ENCODE measurements at places on chromosomes 4 and X.

DNA sequence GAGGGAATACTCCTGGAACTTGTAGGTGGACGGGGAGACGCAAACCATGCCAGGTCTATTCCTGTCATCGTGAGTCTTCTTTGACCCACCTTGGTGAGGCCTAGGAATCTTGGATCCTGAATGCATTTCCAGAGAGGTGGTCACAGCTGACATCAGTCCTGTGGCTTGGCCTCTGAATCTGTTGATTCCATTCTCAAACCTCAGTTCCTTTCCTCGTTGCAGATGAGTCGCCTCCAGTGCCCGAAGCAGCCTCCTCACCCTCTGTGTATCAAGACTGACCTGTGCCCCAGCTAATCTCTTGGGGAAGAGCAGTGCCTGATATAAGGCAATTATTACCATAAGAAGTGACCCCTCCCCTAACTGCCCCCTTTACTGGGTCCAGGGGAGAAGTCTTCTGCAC is 118.1 kb downstream of the SMIM20 start:
- no peak for DNase-seq

DNA sequence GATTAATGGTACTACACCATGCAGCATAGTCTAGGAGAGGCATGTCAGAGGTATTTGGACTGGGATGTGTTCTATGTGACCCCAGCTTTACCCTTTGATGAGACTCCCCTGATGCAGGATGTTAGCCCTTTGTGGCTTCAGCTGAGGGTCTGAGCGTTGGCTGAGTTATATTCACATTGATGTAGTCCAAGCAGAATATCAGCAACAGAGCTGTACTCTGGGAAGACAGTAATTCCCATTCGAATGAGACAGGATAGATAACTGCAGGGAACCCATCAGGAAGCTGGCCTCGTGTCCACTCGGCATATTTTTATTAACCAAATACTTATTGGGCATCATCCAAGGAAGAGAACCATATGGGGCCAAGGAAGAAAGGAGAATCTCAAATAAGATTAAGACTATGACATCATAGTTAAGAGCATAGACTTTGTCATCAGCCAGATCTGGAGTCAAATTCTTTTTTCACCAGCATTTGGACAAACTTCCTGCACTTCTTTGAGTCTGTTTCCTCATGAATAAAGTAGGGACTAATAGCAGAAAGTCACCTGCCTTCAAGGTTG is 198.1 kb downstream of the SOWAHB start:
- no peak for DNase-seq

DNA sequence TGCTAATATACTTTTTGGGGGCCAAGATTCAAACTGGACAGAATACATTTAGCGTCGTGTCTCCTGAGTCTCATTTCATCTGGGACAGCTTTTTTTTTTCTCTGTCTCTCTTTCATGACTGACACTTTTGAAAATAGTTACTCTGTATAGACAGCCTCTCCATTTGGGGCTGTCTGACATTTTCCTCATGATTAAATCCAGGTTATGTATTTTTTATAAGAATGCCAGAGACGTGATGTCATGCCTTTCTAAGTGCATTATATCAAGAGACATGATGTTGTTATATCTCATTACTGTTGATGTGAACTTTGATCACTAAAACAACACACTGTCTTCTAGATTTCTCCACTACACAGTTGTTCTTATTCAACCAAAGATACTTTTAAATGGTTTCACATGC is 199.0 kb downstream of the BANK1 start:
- no peak for DNase-seq

DNA sequence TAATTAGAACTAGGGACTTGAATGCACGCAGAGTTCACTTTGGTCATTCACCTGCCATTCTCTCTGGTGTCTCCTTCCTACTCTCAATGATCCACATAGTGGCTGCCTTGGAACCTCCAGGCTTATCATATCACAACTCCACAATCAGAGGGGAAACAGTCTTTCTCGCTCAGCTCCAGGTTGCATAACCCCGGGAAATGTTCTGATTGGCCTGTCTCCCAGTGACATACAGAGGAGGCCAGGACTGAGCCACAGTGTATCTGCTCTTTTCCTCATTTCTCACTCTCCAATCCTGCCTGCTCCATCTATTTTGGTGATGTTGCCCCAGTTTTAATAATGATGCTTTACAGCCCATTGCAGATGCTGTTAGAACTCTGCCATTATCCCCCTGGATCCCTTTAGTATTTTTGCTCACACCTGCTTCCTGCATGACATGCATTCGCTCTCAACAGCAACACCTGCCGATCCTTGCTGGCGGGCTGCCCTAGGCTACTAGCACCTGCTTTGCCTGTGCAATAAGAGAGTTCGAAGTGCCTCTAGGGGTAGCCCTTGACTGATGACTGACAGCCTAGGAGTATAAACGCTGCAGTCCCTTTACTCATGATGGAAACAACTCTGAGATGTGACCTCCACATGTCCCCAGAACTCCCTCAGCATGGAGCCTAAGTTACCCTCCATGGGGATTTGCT is 211.3 kb upstream of the RPS6KA3 start:
- DNase-seq, result peak; percentile 77

DNA sequence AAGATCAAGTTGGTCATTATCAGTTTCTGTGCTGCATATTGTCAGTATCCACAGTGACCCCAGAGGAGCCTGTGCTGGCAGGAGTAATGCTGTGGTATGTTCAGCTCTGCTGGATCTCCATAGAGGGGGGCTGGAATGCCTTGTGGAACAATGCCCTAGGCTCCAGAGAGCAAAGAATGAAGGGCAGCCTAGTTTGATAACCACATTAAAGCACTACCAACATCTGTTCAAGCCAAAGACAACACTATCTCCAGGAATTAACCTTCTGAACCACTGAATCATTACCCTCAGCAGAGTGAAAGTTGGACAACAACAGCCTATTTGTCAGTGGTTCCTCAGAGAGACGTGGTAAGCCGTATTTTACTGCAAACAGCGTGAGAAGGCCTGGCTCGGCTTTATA is 192.3 kb upstream of the CXorf66 start:
- no peak for DNase-seq

GRCh38 chrX:115177932-115178331 is 11.3 kb upstream of the RBMXL3 start:
- DNase-seq, result no peak

- DNase-seq, result no peak
Observed at GRCh38 chr4:125268068-125268755, 46.5 kb upstream of the FAT4 start.

- DNase-seq, result peak; percentile 80
Observed at GRCh38 chrX:150693725-150694574, 754 bp downstream of the MTMR1 start.

- DNase-seq, result no peak
Observed at GRCh38 chrX:24018809-24019208, 8.2 kb downstream of the KLHL15 start.

DNA sequence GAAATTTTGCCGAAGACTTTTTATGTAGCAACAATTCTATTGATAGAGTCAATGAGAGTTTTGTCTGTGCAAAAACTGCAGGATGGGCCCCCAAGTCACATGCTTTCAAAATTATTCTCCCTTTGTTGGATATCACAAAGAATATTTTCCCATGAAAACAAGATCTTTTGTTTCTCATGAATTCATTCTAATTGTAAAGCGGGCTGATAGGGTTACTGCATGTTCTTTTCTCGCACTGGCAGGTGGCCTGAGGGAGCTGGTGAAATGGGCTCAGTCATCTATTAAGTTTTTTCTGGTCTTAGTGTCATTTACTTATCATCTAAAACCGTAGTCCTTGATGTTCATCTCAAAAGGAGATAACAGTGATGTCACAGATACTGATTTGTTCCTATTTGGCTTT is 44.2 kb downstream of the MID1IP1 start:
- DNase-seq, result no peak

GRCh38 chrX:136227948-136228838 is 23.0 kb downstream of the MAP7D3 start:
- DNase-seq, result no peak

DNA sequence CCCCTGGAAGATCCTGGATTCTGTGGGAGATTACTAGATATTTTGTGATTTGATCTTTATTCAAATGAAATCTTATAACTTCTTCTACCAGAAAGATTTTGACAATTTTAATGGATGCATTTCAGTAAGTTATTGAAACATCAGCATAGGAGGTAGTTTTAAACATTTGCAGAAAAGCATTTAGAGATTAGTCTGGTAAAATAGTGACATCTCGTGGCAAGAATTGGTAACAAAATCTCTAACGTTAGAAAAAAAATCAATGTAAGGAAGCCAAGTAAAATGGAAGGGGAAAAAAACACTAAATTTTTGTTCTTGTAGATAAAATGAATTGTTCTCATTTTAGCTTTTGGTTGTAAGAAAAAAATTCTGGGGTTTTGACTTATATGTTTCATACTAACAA is 73.3 kb downstream of the TASL start:
- peak; percentile 2 for DNase-seq

DNA sequence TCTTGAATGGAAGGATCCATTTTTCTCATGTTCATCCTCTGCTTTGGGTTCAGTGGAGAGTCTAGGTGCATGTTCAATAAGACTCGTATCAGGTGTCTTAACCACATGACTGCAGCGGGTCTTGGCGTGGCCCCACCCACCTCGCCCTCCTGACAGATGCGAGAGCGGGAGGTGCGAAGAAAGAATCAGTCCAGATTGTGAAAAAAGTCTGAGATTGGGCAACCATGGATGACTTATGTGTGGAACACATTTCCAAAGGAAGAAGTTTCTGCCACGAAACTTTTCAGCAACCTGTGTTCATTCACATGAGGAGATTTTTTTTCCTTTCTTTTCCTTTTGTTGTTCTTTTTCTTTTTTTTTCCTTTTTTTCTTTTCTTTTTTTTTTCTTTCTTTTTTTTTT is 66.8 kb downstream of the NSD2 start:
- no peak for DNase-seq

- no peak for DNase-seq
Observed at GRCh38 chrX:38881727-38882126, 80.5 kb downstream of the MID1IP1 start.

DNA sequence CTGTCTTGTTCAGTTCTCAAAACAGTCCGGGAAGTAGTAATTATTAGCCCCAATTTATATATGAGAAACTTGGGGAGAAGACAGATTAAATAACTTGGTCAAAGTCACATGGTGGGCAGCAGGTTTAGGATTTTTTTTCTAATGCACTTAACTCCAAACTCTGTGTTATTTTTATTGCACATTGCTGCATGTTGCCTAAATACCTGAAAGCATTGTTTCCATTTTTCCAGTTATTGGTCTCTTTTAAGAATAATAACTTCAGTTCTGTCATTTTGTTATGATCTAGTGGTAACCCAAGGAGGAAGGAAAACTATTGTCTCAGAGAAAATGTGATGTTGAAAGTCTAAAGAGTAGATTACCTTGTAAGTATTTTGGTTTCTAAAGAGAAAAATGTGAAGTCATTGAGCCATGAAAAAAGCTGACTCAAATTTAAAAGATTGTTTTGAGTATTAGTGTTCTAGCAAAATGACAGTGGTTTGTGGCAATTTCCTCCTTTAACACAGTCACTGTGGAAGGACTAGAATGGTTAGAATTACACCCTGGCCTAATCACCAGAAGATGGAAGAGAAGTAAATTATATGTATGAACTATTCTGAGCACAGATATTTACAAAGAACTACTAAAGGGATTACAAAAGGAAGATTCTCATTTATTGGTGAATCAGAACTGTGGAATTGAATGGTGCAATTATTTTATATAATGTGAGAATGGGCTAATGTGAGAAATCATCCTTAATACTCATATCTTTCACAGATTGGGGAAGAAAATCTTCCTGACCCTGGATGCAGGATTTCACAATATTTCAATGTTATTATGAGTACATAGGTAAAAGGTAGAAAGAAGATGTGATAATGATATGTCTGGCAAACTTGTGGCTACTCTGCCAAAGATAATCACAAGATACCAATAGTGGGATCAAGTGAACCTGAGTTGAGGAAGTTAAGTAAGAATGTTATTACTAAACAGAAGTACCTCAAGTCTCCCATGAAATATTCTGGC is 21.7 kb upstream of the CXCL8 start:
- DNase-seq, result no peak

DNA sequence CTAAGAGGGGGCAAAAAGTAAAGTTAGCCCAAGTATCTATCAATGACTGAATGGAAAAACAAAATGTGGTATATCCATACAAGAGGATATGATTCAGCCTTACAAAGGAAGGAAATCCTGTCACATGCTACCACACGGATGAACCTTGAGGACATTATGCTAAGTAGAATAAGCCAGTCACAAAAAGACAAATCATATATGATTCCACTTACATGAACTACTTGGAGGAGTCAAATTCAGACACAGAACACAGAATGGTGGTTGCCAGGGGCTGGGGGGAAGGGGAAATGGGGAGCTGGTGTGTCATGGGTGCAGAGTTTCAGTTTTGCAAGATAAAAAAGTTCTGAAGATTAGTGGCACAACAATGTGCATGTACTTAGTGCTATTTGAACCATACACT is 101.8 kb downstream of the SH3KBP1 start:
- no peak for DNase-seq

- no peak for DNase-seq
Observed at GRCh38 chr4:1458581-1458980, 52.3 kb upstream of the NKX1-1 start.

- peak; percentile 36 for DNase-seq
Observed at GRCh38 chr4:5399790-5400421, 308.5 kb downstream of the EVC2 start.

GRCh38 chrX:13345438-13345837 is 25.6 kb upstream of the ATXN3L start:
- DNase-seq, result no peak

- DNase-seq, result no peak
Observed at GRCh38 chr4:6235901-6236640, 33.6 kb upstream of the WFS1 start.

DNA sequence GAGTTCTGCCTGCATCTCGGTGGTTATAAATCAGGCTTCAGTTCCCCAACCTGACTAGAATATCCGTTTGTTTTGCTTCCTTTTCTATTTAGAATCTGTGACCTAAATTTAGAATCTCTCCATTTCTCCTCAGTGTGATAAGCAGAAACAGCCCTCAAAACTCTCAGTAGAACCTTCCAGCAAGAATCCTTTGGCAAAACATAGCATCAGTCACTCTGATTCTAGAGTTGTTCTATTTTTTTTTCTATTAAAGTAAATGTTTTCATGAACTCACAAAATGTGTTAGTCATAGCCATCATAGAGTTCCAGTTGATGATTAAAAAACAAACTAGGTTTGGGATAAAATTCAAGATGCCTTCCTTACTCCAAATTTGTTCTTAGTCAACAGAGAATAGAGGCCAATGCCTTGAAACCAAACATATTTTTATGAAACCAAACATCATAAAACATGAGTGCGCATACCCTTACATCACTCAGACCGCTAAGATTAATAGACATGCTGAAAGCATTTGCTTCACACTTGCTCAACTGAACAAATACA is 13.2 kb upstream of the C1QTNF7 start:
- no peak for DNase-seq

DNA sequence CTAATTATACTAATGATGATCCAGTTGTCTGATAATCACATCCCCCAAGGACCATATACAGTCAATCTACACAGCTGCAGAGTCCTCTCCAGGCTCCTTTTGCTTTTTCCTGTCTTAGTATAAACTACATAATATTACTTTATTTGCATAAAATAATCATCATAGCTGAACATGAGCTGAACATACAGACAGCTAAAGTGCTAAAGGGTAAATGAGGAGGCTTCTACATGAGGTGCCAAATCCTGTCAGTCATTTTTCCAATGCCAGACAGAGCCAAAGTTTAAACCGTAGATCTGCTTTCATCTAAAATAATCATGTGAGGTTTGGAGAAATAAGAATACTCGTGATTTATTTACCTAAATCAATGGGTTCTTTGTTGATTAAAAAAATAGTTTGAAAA is 1530.1 kb upstream of the PABPC4L start:
- no peak for DNase-seq

GRCh38 chrX:39724544-39724943 is 373.2 kb downstream of the BCOR start:
- no peak for DNase-seq

Measured in NCI-H187 (cell line).